ENCODE measurements at places on chromosomes 3 and 15.

DNA sequence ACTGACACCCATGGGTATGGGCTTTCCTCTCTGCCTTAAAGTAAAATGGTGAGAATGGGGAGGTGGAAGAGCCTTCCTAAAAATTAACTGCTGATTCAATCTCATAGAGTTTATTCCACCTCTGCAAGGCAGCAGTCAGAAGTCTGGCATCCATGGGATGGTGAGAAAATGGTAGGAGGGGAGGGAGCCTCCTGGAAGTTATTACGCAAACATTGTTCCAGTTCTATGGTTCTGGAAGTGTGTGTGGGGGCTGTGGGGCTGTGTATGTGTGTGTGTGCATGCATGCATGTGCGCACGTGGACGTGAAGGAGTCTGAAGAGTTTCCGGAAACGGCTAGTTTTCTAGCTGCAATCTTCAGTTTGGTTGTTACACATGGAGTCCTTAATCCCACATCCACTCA is 177.6 kb downstream of the KCNAB1 start:
- no peak for DNase-seq

- no peak for DNase-seq
Observed at GRCh38 chr3:177929310-177929709, 606.9 kb upstream of the KCNMB2 start.

DNA sequence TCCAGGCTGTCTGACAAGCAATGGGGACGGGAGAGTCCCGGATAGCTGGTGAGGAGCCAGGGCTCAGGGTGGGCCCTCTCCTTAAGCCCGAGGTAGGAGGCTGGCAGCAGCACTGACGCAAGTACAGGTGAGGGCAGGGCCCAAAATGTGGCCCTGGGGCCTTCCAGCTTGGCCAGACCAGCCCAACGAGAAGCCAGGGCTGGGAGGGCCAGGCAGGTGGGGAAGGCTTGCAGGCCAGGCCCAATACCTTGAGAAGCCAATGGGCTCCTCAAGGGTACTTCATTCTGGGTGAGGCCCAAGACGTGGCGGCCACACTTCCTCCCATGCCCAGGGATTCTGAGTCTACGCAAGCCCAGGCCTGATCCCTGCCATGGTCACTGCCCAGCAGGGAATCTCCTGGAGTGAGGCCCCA is 37.2 kb downstream of the AMOTL2 start:
- no peak for DNase-seq

- DNase-seq: no peak
Observed at GRCh38 chr15:36903195-36903594, 197.2 kb downstream of the MEIS2 start.

DNA sequence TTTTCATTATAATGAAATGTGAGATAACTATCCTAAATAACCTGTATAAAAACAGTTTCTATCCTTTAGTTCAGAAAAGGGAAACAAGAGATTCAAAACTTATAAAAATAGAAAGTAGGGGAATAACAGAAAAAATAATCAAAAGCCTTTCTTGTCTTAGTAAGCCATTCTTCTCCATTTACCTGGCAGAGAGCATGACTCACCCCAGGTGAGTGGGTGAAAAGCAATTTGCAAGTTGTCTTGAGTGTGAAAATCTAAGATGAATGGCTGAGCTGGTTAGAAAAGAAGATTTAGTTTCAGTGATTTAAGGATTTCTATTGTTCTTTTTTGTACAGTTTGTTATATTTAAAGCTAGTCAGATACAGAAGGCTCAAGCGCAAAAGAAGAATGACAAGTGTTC is 702.0 kb downstream of the GRM7 start:
- DNase-seq: no peak

DNA sequence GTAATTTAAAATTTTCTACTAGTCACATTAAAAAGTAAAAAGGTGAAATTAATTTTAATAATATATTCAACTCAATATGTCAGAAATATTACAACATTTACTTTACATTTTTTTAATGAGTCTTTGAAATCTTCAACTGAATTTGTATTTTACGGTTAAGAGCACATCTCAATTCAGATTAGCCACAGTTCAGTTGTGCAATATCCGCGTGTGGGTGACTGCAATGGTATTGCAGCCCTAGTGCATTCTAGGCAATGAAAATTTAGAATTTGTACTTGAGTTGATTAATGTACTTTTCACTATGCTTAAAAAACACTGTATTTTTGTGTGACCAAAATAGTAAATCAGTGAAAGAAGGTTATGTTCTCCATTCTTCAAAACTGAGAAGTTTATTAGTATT is 57.3 kb downstream of the CEP63 start:
- DNase-seq: peak; percentile 82

GRCh38 chr3:36211652-36211999 is 168.7 kb upstream of the STAC start:
- no peak for DNase-seq

DNA sequence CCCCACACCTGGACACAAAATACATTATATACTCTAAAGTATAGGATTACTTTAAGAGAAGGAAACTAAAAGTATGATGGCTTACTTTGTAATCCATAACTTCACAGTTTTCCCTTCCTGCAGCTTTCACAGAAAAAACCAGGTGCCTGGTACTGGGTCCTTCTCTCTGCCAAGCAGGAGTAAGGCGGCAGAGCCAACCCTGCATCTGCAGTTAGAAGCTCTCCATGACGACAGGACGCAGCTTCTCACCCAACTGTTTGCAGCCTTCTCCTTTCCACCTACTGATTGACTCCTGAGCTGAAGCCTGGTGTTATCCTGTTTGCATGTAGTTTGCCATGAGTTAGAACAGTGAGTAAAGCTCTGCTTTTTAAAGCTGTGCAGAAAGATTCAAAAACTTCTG is 6.7 kb downstream of the MRAS start:
- DNase-seq: no peak

DNA sequence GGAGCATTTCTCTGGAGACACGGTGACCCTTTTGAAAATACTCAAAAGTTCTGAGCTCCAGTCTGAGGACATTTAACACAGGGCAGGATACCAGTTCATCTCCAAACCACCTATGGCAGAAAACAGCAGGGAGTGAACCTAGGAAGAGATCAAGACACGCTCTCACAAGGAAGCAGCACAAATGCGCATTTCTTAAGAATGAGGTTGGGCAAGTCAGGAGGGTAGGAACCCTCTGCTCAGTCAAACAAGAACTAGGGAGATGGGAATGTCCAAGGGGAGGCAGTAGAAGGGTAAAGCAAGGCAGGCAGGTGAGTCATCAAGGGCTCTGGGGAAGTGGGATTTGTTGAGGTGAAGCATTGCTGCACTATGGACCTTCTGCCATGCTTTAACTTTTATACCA is 60.3 kb upstream of the PSMD6 start:
- no peak for DNase-seq

DNA sequence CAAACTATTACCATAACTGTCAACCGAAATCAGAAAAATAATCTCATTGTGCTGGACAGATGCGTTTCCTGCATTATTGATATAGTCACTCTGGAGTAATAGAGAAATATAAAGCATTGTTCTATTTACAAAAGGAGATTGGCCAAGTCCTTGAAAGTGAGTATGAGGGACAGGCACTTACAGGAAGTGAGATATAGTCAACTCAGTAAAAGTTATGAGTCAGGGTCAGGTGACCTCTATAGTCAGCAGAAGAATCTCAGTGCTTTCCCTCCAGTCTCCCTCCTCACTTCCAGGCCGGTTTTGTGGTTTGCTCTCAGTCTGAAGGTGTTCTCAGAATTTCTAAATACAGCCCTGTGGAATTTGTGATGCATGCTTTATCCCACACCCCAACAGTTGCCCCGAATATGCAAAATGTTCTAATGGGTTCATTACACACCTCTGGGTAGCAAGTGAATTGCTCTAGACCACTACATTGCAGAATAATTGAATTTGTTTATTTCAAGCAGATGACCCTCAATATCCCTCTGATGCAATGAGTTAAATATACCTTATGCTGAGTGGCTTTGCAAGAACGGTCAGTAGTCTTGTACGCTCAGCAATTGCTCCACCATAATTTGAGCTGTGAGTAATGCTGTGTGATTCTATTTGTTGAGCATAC is 787.7 kb downstream of the MCTP2 start:
- DNase-seq: no peak

- DNase-seq: no peak
Observed at GRCh38 chr3:6287088-6287875, 573.6 kb upstream of the GRM7 start.

DNA sequence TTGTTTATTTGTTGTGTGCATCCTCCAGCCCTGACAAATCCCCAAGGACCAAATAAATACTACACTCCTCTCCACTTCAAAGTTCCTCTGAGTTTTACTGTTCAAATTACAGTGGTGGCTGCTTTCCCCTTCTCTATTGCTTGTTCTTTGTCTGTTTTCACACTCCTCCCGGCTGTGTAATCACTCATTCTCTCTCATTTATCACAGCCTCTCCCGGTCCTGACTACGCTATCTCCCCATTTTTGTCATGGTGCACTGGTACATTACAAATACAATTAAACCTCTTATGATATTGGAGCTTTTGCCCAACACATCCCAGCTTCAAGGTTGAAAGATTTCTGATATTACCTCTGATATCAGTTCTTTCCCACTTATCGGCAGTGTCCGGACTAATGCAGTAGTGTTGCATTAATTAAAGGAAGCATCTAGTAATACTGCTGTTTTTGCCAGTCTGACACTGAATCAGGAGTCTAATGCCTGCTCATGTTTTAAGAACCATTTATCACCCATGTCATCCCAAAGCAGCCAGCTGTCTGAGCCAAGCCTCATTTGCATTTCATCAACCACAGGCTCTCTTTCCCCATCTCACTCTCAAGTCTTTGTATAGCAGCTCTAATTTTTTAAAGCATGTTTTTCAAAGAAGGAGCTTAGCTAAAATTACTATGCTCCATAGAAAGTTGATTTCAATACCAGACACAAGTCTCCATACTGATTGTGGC is 740.5 kb downstream of the ROBO2 start:
- no peak for DNase-seq

DNA sequence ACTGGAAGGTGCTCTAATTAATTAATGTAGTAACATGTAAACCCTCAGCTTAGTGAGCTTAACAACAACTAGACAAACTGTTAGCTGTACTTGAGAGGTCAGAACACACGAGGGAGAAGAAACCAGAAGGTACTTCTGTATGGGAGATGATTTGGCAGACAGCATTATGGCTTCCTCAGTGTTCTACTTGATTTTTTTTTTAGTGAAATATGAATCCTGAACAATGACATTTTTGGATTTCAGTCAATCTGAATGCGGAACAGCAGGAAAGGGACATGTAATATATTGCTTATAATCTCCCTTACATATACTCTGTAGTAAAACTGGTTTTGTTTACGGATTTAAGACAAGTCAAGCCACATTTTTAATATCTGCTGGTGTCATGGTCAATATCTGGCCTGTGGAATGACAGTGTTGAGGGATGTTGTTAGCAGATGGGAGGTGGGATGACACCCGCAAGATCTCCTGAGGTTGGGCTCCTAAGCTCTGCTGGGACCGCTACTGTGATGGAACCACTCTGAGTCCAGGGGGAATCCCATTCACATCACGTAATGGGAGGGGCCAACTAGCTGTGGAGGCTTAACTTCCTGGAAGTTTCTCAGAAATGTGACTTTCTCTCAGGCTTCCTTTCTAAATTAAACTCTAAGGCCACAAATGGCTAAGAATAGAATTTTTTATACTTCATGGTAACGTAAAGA is 18.7 kb downstream of the TNFAIP8L3 start:
- DNase-seq: no peak

- no peak for DNase-seq
Observed at GRCh38 chr3:152102410-152102809, 166.3 kb upstream of the MBNL1 start.

DNA sequence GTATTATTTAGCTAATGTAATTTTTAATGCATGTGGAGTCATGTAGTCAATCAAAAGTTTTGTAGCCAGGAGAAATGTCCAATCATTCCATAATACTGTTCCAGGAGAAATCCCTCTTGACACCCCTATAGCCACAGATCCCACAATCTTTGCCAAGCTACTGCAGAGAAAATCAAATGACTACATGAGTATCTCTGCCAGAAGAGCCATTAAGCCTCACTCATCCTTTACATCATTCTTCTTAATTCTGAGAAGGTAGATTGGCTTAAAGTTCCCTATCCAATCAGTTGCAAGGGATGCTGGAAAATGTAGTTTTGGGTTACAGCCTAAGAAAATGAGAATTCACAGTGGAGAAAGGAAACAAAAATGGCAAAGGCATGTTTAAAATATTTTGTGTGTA is 502.1 kb downstream of the ZBBX start:
- DNase-seq: no peak

GRCh38 chr15:35986191-35986721 is 440.3 kb upstream of the DPH6 start:
- DNase-seq: no peak

DNA sequence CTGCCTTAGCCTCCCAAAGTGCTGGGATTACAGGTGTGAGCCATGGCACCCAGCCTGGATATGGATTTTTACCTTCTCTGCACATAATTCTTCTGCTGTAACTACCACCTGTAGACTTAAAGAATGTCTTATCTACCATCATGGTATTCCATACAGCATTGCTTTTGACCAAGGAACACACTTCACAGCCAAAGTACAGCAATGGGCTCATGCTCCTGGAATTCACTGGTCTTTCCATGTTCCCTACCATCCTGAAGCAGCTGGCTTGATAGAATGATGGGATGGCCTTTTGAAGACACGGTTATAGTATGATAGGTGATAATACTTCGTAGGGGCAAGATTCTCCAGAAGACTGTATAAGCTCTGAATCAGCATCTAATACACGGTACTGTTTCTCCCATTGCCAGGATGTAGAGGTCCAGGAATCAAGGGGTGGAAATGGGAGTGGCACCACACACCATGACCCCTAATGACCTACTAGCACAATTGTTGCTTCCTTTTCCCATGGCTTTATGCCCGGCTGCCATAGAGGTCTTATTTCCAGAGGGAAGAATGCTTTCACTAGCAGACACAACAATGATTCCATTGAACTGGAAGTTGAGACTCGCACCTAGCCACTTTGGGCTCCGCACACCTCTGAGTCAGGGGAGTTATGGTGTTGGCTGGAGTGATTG is 60.9 kb upstream of the CDV3 start:
- DNase-seq: no peak

DNA sequence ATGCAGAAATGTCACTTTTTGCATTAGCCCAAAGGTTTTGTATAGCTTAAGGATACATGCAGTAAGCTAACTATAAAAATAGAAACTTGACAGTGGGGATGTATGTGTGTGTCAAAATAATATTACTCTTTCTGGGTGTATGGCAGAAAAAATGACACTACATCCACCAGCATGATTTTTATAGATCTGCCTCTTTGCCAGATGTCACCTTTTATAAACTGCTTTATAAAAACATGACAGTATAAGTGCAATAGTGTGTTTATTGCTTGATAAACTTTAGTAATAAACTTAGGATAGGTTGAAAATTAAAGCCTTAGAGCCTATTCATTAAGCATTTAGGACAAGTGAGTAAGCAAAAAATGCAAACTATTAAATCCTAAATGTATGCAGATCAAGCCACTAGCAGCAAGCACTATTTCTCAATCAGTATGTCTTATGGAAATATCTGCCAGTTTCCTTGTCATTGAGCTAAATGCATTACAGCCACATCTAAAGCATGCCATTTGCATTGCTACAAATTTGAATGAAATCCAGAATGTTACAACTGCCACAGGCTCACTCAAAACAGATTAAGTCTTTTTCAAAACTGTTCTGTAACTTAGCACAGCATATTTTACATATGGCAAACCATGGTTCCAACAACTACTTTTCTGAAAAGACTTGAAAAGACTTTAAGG is 935.0 kb downstream of the FHIT start:
- DNase-seq: no peak

All from HL-60 (cell line).